ENCODE measurements at places on chromosomes 7 and 10. TPM values are rescaled to one million over a fixed set of nuclear protein-coding genes. Genes with fewer than 3 reads are reported as not detected.

CYCS gene
- 126 TPM for polyA plus RNA-seq

DNA sequence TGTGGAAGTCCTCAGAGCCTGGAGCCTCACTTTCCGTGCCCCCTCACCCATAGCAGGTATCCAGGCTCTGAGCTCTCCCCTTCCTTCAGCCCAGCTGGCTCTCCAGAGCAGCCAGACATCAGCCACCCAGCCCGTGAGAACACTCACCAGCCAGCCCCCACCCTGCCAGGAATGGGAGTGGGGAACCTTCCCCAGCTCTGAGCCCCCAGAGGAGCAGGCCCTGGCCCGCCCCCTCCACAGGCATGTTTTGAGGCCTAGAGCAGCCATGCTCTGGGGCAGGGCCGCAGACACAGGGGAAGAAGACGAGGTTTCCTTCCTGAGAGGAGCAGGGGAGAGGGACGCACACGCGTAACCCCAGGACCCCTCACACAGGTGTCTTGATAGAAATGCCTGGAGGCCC is 70.0 kb upstream of the COL13A1 start:
- DNase-seq = no peak
- H3K4me3 ChIP-seq = no peak overlapping the region
- H3K36me3 ChIP-seq = no peaks in the 10 kb centered on the region

DNA sequence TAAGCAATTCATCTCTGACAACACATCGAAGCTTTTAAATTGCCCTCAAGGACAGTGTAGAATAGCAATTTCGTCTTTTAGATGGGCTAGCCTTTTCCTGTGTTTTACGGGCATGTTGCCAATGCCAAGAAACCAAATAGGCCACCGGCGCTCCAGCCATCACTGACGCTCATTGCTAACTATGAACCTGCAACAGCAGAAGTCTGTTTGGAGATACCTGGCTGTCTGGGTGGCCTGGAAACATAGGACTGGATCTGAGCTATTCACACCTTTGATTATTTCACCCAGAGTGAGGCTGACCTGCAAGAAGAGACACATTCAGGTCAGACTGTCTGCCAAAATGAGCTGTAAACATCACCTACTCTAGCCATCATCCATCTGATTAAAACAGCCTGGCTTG is 12.0 kb downstream of the KPNA7 start:
- H3K27ac ChIP-seq = peak overlapping the region; percentile 60
- H3K4me1 ChIP-seq = peaks cover 3% of the 10 kb centered on the region
- no peak overlapping the region for H3K4me3 ChIP-seq
- no peak for DNase-seq
- H3K36me3 ChIP-seq = peaks cover 15% of the 10 kb centered on the region
- H3K27me3 ChIP-seq = peaks cover 10% of the 10 kb centered on the region

HMX3 gene
- not detected for polyA plus RNA-seq

DNA sequence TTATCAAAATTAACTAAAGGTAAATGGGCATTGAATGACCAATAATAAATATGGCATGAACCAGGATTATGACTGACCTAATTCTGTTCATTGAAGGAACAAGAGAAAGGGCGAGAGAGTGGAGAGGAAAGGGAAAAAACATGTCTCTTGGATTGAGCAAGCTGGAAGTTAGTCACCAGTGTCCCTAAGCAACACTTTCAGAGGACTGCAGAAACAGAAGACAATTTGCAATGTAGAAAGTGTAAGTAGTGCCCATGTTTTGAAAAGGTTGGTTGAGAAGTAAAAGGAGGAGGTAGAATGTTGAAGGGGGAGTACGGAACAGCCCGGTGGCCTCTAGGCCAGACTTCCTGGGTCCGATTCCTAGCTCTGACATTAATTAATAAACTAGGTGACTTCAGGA is 94.6 kb downstream of the FAS start:
- H3K27ac ChIP-seq = no peak overlapping the region

GRCh38 chr10:20855398-20856038 is 41.6 kb downstream of the NEBL start:
- H3K27me3 ChIP-seq = no peaks in the 10 kb centered on the region
- no peak for DNase-seq
- H3K4me3 ChIP-seq = no peak overlapping the region
- peaks cover 8% of the 10 kb centered on the region for H3K36me3 ChIP-seq
- no peak overlapping the region for H3K27ac ChIP-seq

GRCh38 chr7:111090846-111091245 is at the start of gene LRRN3:
LRRN3 (plus strand) TSS chr7:111091127; CDS start chr7:111122773, 31,646 bp downstream.
- H3K4me1 ChIP-seq = no peaks in the 10 kb centered on the region
- no peak within 1 kb of the TSS for H3K4me3 ChIP-seq
- no peak within 1 kb of the TSS for H3K27ac ChIP-seq
- DNase-seq = no peak

DNA sequence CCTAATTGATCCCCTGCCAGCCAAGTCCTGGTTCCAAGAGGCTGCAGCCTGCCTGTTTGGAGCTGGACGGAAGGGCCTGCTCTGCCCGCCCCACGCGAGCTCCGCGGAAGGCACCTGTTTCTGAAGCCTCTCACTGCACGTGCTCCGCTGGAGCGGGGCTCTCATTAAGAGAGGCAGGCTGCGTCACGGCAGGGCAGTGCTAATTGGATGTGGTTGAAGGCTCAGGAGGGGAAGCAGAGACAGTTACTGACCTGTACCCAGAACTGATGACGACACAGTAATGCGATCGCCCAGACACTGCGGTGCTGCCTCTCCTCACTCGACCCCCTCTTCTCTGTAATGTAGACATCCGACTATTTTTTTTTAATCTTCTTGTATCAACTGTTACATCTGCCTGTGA is 411.1 kb upstream of the MGMT start:
- no peak overlapping the region for H3K27ac ChIP-seq
- no peaks in the 10 kb centered on the region for H3K36me3 ChIP-seq
- peaks cover 10% of the 10 kb centered on the region for H3K4me1 ChIP-seq
- DNase-seq = no peak

GBX1 gene
- not detected for polyA plus RNA-seq

GRCh38 chr7:110922906-110923305 is 168.0 kb upstream of the LRRN3 start:
- no peak overlapping the region for H3K4me3 ChIP-seq
- no peaks in the 10 kb centered on the region for H3K4me1 ChIP-seq
- no peak overlapping the region for H3K27ac ChIP-seq
- no peak for DNase-seq
- H3K36me3 ChIP-seq = no peaks in the 10 kb centered on the region
- no peaks in the 10 kb centered on the region for H3K27me3 ChIP-seq

KCNMA1 gene
- polyA plus RNA-seq = not detected

IQUB gene
- not detected for polyA plus RNA-seq

DNA sequence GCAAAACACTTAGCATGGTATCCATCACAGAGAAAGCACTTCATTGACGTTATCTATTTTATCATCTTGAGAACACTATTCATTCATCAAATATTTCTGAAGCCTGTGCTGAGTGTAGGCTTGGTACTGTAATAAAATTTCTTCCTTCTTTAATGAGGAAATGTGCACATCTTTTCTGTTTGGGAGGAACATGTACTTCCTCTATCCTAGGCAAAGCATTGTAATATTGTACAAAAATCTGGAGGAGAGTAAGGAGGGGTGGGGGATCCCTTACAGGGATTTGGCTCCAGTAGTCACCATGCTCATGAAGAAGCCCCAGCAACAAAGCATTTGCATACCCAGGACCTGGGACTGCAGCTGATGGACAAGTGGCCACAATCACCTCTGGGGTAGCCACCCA is 39.9 kb upstream of the SORCS3 start:
- H3K36me3 ChIP-seq = no peaks in the 10 kb centered on the region
- H3K27me3 ChIP-seq = peaks cover 30% of the 10 kb centered on the region
- H3K4me3 ChIP-seq = no peak overlapping the region
- H3K4me1 ChIP-seq = no peaks in the 10 kb centered on the region

PHTF2 gene
- 34.0 TPM for polyA plus RNA-seq

GRCh38 chr10:7168414-7168813 is 242.4 kb downstream of the SFMBT2 start:
- no peaks in the 10 kb centered on the region for H3K4me1 ChIP-seq
- H3K27me3 ChIP-seq = no peaks in the 10 kb centered on the region
- DNase-seq = no peak
- no peak overlapping the region for H3K27ac ChIP-seq
- peaks cover under 1% of the 10 kb centered on the region for H3K36me3 ChIP-seq

- DNase-seq = no peak
- no peak overlapping the region for H3K4me3 ChIP-seq
- H3K36me3 ChIP-seq = no peaks in the 10 kb centered on the region
- no peak overlapping the region for H3K27ac ChIP-seq
Measured at GRCh38 chr10:133456041-133456951, 2.6 kb downstream of the SCART1 start.

ZMYND11 gene
- 10.5 TPM for polyA plus RNA-seq

DNA sequence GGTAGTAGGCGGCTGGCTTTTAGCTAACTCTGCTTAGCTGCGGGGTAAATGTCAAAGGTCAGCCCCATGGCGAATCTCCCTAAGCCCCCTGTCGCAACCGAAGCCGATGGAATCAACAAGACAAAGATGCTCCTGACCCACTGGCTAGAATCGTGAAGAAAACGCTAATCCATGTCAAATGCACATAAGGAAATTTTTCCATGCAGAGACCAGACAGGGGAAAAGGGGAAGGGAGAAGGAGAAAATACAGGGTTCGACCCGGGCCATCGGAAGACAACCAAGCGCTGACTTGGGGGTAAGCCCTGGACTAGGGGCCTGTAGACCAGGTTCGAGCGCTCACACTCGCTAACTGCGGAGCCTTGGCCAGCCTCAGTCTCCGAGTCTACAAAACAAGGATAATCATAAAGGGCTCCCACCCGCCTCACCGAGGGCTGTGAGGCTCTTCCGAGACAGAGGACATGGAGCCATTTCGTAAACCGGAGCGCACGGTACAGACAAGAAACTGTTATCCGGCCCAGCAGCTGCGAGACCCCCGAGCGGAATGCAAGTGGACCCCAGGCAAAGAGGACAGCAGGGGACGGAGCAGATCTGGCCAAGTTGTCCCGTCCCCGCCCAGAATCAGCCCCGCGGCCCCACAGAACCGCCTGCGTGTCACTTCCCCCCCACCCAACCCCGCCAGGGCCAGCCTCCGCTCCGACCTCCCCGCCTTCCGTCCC is 507 bp downstream of the SAR1A start:
- peaks cover 54% of the 10 kb centered on the region for H3K4me1 ChIP-seq
- DNase-seq = no peak
- no peaks in the 10 kb centered on the region for H3K27me3 ChIP-seq
- peak overlapping the region; percentile 98 for H3K27ac ChIP-seq
- peak overlapping the region; percentile 95 for H3K4me3 ChIP-seq
- H3K36me3 ChIP-seq = no peaks in the 10 kb centered on the region

SPDYE1 gene
- polyA plus RNA-seq = 0.31 TPM

DNA sequence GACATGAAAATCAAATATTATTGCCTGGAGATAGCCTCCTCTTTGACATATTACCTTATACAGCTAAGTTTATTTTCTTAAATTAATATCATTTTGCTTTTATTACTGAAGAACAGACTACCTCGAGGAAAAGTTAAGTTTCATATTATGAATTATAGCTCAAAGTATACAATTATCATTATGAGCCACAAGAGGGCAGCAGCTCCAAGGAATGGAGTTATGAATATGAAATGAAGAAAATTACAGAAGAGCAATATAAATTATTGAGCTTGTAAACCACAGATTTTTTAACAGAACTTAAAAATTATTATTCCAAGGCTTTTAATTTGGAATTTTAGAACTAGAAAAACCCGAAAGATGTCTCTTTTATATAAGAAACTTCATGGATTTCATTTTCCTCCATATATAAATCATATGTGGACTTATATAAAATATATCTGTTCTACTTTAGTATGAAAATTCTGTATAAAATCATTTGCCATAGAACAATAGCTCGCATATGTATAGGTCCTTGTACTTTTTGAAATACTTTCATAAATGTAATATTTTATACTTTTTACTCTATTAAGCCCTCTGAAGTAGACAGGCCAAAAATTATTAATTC is 40.1 kb downstream of the IQUB start:
- no peaks in the 10 kb centered on the region for H3K4me1 ChIP-seq
- no peak overlapping the region for H3K4me3 ChIP-seq
- peaks cover 17% of the 10 kb centered on the region for H3K27me3 ChIP-seq
- H3K27ac ChIP-seq = no peak overlapping the region
- peak; percentile 27 for DNase-seq

SEMA3C gene
- not detected for polyA plus RNA-seq

DNA sequence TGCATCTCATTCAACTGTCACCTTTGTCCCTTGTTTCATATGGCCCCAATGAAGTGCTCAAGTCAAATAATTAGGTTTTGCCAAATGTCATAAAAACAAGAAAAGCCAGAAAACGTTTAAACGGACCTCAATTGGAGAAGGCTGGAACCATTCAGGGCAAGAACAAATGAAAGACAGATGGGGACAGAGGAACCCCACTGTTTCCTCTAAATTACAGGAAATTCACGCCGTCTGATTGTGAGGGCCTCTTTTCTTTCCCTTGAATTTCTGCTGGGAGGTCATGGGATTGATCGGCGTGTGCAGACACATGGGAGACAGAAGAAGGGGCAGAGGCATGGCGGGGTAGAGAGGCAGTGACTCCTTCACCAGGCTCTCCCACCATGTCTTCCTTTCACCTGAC is 656.4 kb downstream of the KCNMA1 start:
- no peaks in the 10 kb centered on the region for H3K27me3 ChIP-seq
- no peaks in the 10 kb centered on the region for H3K4me1 ChIP-seq
- H3K4me3 ChIP-seq = no peak overlapping the region
- H3K27ac ChIP-seq = no peak overlapping the region
- DNase-seq = no peak

GRCh38 chr10:123103944-123104343 is 31.8 kb upstream of the HMX3 start:
- peaks cover 41% of the 10 kb centered on the region for H3K27me3 ChIP-seq
- H3K4me3 ChIP-seq = no peak overlapping the region
- DNase-seq = no peak
- H3K4me1 ChIP-seq = no peaks in the 10 kb centered on the region
- no peak overlapping the region for H3K27ac ChIP-seq

MDH2 gene
- 138 TPM for polyA plus RNA-seq

ADRB1 gene
- not detected for polyA plus RNA-seq

- no peak for DNase-seq
- peaks cover 25% of the 10 kb centered on the region for H3K27me3 ChIP-seq
- no peak overlapping the region for H3K4me3 ChIP-seq
- no peaks in the 10 kb centered on the region for H3K4me1 ChIP-seq
- H3K27ac ChIP-seq = no peak overlapping the region
- no peaks in the 10 kb centered on the region for H3K36me3 ChIP-seq
Measured at GRCh38 chr7:135770139-135770710, 21.6 kb upstream of the FAM180A start.

DNA sequence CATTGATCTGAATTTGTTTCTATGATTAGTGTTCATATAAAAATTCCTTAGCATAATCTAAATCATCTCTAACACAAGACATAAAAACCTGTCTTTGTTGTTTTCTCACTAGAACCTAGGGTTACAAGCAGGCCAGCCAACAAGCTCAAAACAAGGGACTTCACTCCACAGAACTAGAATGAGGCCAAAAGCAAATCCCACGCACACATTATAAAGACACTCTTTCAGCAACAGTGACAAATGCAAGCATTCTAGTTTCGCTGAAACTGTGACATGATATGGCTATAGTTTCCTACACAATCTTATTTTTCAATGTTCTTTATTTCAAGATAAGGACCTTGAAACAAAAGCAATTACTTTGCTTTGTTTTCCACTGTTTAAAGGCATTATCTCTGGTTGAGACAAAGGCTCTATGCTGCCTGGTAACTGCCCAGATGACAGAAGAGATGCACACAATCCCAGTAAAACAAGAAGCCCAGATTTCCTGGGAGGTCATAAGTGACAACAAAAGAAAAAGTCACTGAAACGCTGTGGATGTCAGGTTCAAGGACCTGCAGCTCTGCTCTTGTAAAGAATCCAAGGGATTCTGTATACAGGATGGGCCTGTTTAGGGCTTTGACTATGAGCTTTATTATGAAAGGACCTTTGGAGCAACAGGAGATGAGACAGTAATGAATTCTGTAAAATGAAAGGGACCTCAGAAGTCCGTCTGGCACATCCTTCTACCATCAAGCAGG is 105.3 kb downstream of the SORCS1 start:
- H3K4me3 ChIP-seq = no peak overlapping the region
- no peak overlapping the region for H3K27ac ChIP-seq
- H3K4me1 ChIP-seq = no peaks in the 10 kb centered on the region
- H3K36me3 ChIP-seq = no peaks in the 10 kb centered on the region
